Effector memory CD8-positive, alpha-beta T cell (primary cell): ENCODE measurements at places on chromosomes 2 and 18.

- no peaks in the 10 kb centered on the region for H3K27me3 ChIP-seq
- DNase-seq = no peak
- no peaks in the 10 kb centered on the region for H3K4me1 ChIP-seq
- no peak overlapping the region for H3K4me3 ChIP-seq
- H3K27ac ChIP-seq = no peak overlapping the region
These were observed 279.0 kb upstream of the STON1 start for GRCh38 chr2:48250943-48251342.

DNA sequence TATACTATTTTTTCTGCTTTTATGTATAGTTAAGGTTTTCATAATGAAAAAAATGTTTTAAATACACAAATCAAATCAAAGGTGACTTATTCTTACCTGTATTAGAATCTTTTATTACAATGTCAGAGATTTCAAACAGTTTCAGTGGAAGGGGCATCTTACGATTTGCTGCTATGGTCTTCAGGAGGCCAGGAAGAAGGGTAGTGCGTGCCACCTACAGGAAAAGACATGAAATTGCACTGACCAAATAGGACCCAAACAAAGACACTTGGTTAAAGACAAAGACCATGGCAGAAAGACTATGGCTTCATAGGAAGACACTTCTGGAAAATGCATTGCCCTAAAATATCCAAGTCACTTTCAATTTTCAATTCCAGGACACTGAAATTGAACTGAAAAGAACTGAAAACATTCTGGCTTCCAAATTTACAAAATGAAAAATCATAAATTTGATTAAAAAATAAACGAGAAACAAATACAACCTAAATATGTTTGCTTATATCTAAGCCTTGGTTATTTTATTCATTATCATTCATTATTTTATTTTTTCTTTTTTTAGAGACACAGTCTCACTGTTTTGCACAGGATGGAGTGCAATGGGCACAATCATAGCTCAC is 42.1 kb downstream of the FARSB start:
- no peaks in the 10 kb centered on the region for H3K27me3 ChIP-seq
- no peak for DNase-seq
- no peak overlapping the region for H3K4me3 ChIP-seq
- no peaks in the 10 kb centered on the region for H3K4me1 ChIP-seq
- H3K27ac ChIP-seq = no peak overlapping the region

- DNase-seq = no peak
- no peak overlapping the region for H3K4me3 ChIP-seq
- no peaks in the 10 kb centered on the region for H3K36me3 ChIP-seq
These were observed 341.0 kb downstream of the MEIS1 start for GRCh38 chr2:66775730-66776422.

- H3K4me1 ChIP-seq = no peaks in the 10 kb centered on the region
- H3K27me3 ChIP-seq = peaks cover 23% of the 10 kb centered on the region
- H3K27ac ChIP-seq = no peak overlapping the region
- no peak for DNase-seq
- no peak overlapping the region for H3K4me3 ChIP-seq
- no peaks in the 10 kb centered on the region for H3K36me3 ChIP-seq
These were observed 107.3 kb downstream of the TMEFF2 start for GRCh38 chr2:192087398-192087958.

- H3K27me3 ChIP-seq = no peaks in the 10 kb centered on the region
- no peaks in the 10 kb centered on the region for H3K4me1 ChIP-seq
These were observed 20.4 kb downstream of the IFIH1 start for GRCh38 chr2:162297925-162298552.

DNA sequence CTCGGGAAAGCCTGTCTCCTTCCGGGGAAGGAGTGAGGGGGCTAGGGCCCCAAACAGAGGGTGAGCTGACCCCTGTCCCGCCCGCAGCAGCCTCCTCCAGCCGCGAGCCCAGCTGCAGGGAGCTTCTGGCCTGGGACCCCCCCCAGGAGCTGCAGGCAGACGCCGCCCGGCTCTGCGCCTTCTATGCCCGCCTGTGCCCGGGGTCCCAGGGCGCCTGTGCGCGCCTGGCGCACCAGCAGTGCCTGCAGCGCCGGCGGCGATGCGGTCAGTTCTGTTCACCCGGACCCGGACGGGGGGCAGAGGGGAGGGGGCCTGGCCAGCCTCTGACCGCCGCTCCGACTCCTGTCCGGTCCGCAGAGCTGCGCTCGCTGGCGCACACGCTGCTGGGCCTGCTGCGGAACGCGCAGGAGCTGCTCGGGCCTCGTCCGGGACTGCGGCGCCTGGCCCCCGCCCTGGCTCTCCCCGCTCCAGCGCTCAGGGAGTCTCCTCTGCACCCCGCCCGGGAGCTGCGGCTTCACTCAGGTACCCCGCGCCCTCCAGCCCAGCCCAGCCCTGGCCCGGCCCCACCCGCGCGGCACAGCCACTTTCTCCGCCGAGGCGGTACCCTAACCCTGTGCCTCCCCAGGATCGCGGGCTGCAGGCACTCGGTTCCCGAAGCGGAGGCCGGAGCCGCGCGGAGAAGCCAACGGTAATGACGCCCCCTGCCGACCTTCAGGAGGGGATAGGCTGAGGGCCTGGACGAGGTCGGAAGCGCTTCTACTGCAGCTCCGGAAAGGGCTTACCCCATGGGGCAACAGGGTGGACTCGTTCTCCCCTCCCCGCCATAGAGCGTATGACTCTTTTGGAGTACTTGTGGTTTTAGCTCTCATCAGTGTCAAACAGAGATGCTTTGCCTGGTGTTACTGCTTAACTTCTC is 2.0 kb upstream of the CHRND start:
- no peak overlapping the region for H3K4me3 ChIP-seq
- peaks cover 7% of the 10 kb centered on the region for H3K36me3 ChIP-seq
- peaks cover 84% of the 10 kb centered on the region for H3K27me3 ChIP-seq
- H3K27ac ChIP-seq = no peak overlapping the region

GRCh38 chr18:58136879-58137278 is 92.9 kb downstream of the NEDD4L start:
- H3K27ac ChIP-seq = no peak overlapping the region
- peaks cover 10% of the 10 kb centered on the region for H3K4me1 ChIP-seq
- no peak for DNase-seq

- no peak for DNase-seq
- no peaks in the 10 kb centered on the region for H3K4me1 ChIP-seq
- H3K36me3 ChIP-seq = no peaks in the 10 kb centered on the region
- H3K27me3 ChIP-seq = no peaks in the 10 kb centered on the region
- H3K27ac ChIP-seq = no peak overlapping the region
These were observed 316.2 kb upstream of the MGAT5 start for GRCh38 chr2:133937669-133938068.

DNA sequence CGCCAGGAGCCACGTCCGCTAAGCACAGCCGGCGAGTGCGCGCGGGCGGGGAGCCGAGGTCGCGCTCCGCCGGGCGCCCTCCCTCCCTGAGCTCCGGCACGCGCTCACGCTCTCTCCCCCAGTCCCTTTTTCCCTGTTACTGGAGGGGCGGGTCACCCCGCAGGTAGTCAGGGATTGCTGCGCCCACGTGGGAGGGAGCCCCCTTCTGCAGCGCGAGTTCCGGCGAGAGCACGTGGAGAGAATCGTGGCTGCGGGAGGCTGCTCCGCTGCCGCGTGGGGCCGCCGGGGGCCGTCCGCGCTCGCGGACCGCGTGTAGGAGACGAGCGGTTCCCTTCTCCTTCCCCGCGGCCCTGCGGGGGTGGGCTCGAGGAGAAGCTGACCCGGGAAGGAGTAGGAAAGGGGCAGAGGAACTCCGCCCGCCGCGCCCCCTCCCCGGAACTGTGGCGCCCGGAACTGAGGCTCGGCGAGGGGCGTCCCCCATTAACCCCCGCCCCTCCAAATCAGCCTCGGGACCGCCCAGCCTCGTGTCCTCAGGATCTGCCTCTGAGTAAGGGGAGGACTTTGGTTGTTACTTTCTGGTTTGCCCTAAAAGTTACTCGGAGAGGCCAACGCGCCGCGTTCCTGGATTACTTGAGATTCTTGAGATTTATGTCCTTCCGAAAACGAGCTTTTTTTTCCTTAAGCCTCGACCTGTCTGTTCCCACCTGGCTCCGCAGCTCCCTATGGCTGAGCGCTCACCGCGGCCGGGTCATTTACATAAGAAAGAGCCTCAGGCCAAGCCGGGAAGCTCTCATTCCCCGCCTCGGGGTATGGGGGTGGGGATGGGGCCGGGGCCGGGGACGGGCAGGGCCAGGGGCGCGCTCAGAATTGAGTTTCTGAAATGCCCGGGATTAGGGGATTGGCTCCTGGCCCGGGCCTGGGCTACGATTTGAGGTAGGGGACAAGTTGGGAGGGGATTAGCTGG is 1.1 kb downstream of the HK2 start:
- peaks cover 15% of the 10 kb centered on the region for H3K4me1 ChIP-seq
- no peak for DNase-seq
- H3K27me3 ChIP-seq = peaks cover 42% of the 10 kb centered on the region
- H3K36me3 ChIP-seq = no peaks in the 10 kb centered on the region
- H3K27ac ChIP-seq = no peak overlapping the region

- H3K27ac ChIP-seq = no peak overlapping the region
- no peak for DNase-seq
- no peak overlapping the region for H3K4me3 ChIP-seq
- peaks cover 4% of the 10 kb centered on the region for H3K36me3 ChIP-seq
These were observed 168.6 kb downstream of the SLC8A1 start for GRCh38 chr2:40283111-40283909.

DNA sequence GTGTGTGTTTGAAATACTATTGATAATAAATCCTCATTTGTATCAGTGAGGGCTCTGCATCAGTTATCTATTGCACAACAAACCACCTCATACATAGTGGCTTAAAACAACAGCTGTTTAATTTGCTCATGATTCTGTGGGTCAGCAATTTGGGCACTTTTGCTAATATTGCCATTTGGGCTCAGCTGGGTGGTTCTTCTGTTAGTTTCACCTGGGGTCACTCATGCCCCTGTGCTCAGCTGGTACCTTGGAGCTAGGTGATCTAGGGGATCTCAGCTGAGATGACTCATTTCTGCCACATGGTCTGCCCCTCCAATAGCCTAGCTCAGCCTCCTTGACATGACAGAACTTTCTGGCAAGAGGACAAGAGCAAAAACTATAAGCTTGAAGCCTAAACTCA is 126.3 kb downstream of the LYPD6B start:
- H3K4me1 ChIP-seq = no peaks in the 10 kb centered on the region
- no peak overlapping the region for H3K4me3 ChIP-seq
- H3K27me3 ChIP-seq = peaks cover 13% of the 10 kb centered on the region
- H3K27ac ChIP-seq = no peak overlapping the region
- DNase-seq = no peak

DNA sequence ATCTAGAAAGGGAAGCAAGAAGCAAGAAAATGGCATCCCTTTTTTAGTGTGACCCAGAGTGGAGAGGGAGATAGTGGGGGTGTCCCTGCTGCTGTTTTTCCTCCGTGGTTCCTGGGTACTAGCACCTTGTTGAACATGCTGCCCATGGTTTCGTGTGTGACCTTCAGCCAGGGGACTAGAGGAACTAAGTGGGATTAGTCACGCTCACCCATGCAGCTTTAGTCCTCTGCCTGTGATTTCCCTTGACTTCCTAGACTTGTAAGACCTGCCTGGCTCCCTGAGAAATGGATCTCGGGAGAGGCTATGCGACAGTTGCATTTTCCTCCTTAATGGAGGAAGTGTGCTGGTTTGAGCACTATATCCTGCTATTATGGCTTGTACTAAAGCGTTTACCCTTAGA is 471.4 kb downstream of the DCDC2C start:
- no peaks in the 10 kb centered on the region for H3K4me1 ChIP-seq
- no peaks in the 10 kb centered on the region for H3K27me3 ChIP-seq
- H3K4me3 ChIP-seq = no peak overlapping the region
- no peaks in the 10 kb centered on the region for H3K36me3 ChIP-seq
- H3K27ac ChIP-seq = no peak overlapping the region

- peak overlapping the region; percentile 97 for H3K4me3 ChIP-seq
- peaks cover 16% of the 10 kb centered on the region for H3K36me3 ChIP-seq
- peaks cover 32% of the 10 kb centered on the region for H3K4me1 ChIP-seq
- no peaks in the 10 kb centered on the region for H3K27me3 ChIP-seq
- peak overlapping the region; percentile 94 for H3K27ac ChIP-seq
These were observed 598 bp upstream of the CEP68 start for GRCh38 chr2:65055422-65056214.
